NCI-H2171 treated with DMSO at 0.1 percent for 48 hours (cell line): ENCODE measurements at places on chromosomes 4 and X.

- DNase-seq = no peak
Observed at GRCh38 chrX:21638311-21638710, 19.8 kb downstream of the KLHL34 start.

DNA sequence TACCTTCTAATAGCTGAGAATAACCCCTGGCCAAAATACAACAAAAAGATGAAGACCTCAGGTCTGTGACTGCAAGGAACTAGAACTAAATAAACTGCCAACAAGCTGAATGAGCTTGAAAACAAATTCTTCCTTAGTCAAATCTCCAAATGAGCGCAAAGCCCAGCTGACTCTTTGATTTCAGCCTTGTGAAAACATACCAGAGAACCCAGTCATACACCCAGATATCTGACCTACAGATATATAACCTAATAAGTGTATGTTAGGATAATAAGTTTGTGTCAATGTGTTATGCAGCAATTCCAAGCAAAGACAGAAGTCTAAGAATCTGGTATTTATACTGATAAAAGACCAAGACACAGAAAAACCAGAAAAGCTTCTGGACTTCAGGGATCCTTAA, 38.0 kb upstream of the ADGRL3 start:
- no peak for DNase-seq

DNA sequence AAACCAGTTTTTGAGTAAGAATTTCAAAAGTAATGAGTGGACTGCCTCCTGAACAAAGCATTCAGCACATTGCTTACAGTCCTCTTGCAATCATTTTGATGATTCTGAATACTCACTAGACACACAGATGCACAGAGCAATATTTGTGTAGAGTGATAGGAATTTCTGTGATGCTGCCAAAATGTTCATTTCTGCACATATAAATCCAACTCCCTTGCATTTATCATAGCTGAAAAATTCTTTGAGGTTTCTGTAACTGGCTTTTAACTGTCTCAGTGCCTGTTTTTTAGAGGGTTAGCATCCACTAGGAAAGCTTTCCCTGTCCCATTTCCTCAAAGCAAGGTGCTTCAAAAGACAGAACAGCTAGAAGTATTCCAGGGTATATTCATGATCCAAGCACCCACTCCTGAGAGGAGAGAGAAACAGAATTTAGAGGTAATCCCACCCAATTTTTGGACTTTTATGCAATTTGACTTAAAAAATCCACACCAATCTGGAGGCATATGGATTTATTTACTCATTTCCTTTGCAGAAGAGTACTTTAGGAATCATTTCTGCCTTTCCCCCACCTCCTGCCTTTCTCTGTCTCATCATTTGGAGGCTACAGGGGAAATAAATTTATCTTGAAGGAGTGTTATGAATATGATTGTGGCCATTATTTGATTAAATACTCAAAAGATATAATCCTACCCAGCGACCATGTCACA, 234.5 kb upstream of the SLIT2 start:
- no peak for DNase-seq

GRCh38 chr4:26822546-26822945, 38.1 kb upstream of the STIM2 start:
- DNase-seq = no peak

GRCh38 chrX:41837270-41837944, 85.9 kb downstream of the CASK start:
- no peak for DNase-seq

- DNase-seq = no peak
Observed at GRCh38 chr4:186839122-186840037, 115.7 kb upstream of the FAT1 start.

GRCh38 chr4:56686537-56687231, 5.6 kb upstream of the HOPX start:
- DNase-seq = no peak

DNA sequence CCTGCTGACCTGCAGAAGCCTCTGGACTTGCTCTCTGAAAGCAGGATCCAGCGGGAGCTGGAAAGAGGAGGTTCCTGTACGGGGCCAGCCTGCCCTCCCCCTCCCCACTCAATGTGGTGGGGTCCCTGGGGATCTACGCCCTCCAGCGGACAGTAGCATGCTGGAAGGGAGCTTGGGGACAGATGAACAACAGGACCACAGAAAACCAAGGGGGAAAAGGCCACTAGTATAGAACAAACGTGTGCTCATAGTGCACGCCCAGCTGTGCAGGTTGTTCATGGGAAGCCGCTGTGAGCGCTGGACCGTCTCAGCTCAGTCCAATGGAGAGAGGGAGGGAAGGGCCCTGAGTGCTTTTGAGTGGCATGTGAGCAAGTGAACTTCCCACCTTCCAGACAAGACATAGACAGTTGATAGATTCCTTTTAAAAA, 15.8 kb downstream of the HMX1 start:
- DNase-seq = peak; percentile 11

GRCh38 chr4:89069481-89069880, 12.5 kb upstream of the FAM13A start:
- no peak for DNase-seq

DNA sequence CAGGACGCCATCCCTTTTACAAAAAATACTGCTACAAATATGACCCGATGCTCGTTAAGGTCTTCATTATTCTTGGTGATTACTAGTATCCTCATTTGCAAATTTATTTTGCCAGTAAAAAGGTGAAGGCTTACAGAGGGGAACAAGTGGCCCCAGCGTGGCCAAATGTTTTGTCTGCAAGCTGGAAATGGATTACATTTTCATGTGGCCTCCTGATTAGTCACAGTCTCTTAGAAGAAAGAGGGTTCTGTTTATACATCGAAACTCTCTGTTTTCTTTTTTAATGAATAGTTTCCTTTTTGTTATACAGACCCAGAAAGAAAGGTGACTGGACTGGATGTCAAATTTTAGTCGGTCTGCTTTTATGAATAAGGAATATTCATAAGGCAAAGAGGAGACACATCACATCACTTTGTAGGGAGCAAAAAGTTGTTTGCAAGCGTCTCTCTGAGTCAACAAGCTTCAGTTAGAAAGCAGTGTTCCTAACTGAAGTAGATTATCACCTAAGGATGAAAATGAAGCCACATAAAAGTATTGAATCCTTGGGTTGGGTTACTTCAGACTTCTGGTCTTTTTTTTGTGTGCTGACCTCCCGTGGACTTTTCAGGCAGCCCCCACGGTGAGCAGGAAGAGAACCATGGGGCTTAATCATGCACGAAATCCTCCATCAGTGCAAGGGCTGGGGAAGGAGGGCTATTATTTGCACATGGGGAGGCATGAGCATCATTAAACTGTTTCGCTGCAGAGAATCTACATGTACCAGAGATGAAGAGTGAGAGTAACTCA, 125.6 kb downstream of the ARSF start:
- no peak for DNase-seq

- DNase-seq = no peak
Observed at GRCh38 chr4:169279108-169279507, 8.4 kb upstream of the SH3RF1 start.

GRCh38 chr4:11416071-11416766, 12.5 kb downstream of the HS3ST1 start:
- DNase-seq = no peak

DNA sequence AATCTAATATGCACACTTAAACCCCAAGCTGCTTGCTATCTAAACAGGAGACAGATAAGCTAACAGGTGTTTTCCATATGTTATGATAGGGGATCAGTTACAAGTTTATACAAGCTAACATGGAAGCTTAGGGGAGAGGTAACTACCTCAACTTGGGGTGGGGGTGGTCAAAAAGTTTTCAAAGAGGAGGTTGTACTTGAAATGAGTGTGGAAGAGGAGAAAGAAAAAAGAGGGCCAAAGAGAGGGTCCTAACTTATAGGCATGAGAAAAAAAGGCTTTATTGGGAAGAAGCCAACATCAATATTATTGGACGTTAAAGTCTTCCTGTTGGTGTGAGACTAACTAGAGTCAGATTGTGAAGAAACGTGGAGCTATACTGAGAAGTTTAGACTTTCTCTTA, 205.9 kb downstream of the NDST4 start:
- peak; percentile 68 for DNase-seq

- no peak for DNase-seq
Observed at GRCh38 chr4:165048170-165048569, 5.5 kb upstream of the TRIM75 start.

DNA sequence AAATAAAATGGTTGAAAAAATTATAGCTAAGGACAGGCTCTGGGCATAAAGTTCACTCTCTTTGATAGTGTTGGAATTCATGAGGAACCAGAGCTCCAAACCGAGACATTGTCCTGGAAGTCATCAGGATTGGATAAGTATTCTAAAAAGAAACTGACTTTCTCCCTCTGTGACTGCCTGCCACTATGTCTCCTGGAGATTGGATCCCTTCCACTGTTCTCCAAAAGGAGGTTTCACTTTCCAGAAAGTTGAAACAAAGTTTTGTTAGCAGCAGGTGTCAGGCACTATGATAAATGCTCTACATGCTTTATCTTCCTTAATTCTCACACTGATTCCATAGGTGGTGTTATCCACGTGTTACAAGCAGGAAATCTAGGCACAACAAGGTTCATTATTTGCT, 16.8 kb downstream of the BANK1 start:
- DNase-seq = no peak

DNA sequence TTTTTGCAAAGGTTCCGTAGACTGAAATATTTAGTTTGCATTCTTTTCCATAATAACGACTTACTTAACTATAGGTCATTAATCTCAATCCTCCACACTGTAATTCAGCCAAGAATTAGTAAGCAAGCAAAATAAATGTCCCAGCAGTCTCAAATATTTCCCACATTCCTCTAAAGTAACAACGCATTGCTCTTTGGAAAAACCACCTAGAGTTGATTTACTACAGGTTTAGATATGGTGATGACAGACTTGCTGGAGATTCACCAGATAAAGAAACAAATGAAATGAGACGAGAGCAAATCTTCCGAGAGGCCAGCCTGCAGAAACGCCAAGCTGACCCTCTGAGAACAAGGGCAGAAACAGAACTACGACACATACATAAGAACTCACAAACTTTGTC, 28.9 kb downstream of the TENM3 start:
- no peak for DNase-seq

GRCh38 chr4:144374065-144374464, 233.5 kb upstream of the GYPA start:
- DNase-seq = no peak

GRCh38 chrX:79366556-79366872, 620 bp downstream of the ITM2A start:
- no peak for DNase-seq

GRCh38 chr4:189530848-189531247, 409.8 kb upstream of the FRG1 start:
- DNase-seq = no peak

DNA sequence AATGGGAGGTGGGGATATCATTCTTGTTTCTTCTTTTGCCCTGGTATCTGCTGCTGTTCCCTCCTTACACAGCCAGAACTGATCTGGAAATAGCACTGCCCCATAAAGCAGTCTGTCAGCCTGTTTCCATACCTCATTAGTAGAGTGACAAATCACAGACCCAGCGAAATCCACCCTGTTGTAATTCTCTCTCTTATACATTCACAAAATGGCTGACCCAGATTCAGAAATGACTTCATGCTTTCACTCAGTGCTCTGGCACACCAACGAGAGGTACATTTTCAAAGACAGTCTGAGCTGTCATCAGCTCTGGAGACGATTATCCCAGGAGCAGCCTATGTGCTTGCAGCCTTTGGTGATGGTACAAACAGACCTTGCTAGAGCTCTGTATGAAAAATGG, 164.6 kb downstream of the AFF2 start:
- DNase-seq = no peak

- DNase-seq = no peak
Observed at GRCh38 chr4:110071466-110071865, 126.9 kb downstream of the ELOVL6 start.

- no peak for DNase-seq
Observed at GRCh38 chr4:146407669-146408084, 114.1 kb downstream of the SLC10A7 start.

DNA sequence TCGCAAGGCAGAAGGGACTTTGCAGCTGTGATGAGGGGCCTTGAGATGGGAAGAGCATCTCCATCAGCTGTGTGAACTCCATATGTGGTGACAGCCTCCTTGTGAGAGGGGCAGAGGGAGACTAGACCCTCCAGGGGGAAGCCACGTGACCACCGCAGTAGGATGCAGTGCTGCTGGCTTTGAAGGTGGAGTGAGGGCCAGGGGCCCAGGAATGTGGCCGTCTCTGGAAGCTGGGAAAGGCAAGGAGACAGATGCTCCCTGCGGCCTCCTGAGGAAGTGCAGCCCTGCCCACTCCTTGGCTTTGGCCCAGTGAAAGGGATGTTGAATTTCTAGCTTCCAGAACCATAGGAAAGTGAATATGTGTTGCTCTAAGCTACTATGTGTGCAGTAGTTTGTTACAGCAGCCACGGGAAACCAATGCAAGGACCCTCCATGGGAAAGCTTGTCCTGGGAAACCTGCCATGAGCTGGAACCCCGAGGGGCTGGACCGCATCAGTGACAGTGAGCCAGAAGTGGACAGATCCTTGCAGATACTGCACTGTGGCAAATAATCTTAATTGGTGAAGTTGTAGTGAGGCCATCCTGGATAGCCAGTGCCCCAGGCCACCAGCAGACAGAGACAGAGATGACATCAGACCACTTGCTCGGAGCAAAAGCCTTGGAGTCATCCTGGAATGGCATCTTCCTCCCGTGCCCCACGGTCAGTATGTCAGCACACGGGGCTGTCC, 35.4 kb upstream of the SORCS2 start:
- no peak for DNase-seq

- peak; percentile 6 for DNase-seq
Observed at GRCh38 chrX:130994671-130995070, 63.5 kb upstream of the ARHGAP36 start.

- no peak for DNase-seq
Observed at GRCh38 chrX:56790778-56791177, 61.7 kb downstream of the NBDY start.

DNA sequence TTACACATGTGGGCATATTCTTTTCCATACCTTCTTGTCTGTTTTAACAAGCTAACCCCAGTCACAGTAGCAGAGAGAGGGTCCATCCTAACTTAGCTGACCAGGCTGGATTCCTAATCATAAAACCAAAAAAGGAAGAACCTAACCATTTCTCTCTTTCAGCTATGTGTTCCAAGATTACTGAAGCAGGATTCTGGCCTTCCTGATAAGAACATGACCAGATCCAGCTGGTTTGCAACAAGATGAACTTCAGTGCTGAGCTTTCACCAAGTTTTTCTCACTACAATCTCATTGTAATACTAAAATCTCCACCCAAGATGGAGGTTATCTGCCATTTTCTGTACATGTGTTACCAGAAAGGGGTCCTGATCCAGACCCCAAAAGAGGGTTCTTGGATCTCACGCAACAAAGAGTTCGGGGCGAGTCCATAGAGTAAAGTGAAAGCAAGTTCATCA, 20.4 kb upstream of the UBA6 start:
- no peak for DNase-seq

GRCh38 chrX:73913580-73913979, 350.6 kb downstream of the CHIC1 start:
- no peak for DNase-seq

DNA sequence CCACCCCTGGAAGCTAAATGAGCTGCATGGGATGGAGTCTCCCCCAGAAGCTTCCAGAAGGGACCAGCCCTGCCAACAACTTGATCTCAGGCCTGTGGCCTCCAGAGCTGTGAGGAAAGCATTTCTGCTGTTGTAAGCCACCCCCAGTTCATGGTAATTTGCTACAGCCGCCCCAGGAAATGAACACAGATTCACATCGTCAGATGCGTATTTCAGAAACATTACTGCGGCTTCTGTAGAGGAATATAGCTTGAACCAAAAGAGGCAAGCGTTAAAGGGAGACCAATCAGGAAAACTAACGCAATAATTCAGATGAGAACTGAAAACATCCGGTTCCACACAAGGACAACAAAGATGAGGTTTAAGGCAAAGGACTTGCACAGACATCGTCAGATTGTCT, 128.4 kb upstream of the TBL1X start:
- no peak for DNase-seq

- DNase-seq = no peak
Observed at GRCh38 chr4:89496851-89497250, 189.3 kb upstream of the GPRIN3 start.
